ENCODE measurements at places on chromosomes 16 and 17.

DNA sequence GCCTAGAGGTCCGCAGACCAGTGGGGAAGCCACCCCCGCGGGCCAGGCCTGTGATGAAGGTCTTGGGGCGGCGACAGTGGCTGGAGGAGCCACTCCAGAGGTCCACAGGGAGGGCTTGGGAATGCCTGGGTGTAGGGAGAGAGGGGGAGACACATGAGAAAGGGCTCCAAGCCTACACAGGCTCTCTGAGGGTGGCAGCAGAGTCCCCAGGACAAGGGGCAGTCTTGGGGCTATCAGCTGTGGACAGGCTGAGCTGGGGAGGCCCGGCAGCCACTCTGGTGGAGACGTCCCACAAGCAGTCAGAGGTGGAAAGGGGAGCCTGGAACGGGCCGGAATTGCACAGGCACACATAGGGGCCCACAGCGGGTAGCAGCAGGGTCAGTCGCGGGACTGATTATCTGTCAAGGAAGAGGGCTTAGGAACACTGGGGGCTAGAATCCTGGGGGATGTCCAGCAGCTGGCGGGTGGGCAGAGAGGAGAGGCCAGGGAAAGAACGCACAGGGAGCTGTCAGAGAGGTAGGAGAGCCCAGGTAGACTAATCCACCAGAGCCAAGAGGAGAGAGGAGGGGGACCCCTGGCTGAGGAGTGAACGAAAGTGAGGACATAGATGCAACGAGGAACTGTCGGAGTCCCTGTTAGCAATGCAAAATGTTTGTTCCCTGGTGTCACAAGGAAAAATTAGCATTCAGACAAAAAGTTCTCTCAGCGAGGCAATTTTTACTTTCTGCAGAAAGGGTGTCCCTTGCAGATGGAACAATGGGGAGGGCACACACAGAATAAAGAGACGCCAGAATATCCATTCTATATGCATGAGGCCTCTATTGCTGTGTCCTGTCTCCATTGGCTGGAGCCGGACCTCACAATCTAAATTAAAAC lies 93.9 kb upstream of the DNAH17 start:
- no peak for DNase-seq

- DNase-seq = peak; percentile 72
Measured at GRCh38 chr16:68396481-68396880, 51.8 kb downstream of the SMPD3 start.

DNA sequence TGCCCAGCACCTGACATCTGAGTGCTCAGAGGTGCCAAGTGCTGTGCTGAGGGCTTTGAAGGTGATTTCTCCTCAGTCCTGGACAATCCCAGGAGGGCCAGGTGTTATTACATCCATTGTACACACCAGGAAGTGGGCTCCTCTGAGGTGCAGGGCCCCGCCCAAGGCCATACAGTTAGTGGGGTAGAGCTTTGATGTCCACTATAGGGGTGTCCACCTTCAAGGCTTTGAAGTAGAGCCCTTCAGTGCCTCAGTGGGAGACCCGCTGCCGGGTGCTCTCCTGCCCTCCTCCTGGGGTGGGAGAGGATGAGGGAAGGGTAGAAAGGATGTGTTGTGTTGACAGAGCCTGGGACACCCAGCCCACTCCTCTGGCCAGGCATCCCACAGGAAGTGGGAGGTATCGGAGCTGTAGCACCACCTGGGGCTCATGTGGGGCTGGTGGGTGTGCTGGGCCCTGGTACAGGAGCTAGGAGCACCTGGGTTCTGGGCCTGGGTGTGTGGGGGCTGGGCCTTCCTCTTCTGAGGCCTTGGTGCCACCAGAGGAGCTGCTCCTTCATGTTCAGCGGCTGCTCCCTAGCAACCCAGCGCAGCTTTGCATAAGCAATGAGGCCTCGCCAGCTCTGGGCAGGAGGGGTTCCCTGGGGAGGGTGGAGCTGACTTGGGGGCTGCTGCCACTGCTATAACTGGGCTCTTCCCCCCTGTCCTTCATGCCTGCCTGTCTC lies 7.4 kb downstream of the LASP1 start:
- no peak for DNase-seq

- no peak for DNase-seq
Measured at GRCh38 chr16:5354645-5355044, 257.1 kb upstream of the EEF2KMT start.

- no peak for DNase-seq
Measured at GRCh38 chr17:75847614-75848522, 3.7 kb upstream of the UNC13D start.

GRCh38 chr17:69478916-69479315 lies 64.4 kb downstream of the MAP2K6 start:
- DNase-seq = no peak

GRCh38 chr17:50180111-50180510 lies 14.3 kb downstream of the SGCA start:
- DNase-seq = no peak

DNA sequence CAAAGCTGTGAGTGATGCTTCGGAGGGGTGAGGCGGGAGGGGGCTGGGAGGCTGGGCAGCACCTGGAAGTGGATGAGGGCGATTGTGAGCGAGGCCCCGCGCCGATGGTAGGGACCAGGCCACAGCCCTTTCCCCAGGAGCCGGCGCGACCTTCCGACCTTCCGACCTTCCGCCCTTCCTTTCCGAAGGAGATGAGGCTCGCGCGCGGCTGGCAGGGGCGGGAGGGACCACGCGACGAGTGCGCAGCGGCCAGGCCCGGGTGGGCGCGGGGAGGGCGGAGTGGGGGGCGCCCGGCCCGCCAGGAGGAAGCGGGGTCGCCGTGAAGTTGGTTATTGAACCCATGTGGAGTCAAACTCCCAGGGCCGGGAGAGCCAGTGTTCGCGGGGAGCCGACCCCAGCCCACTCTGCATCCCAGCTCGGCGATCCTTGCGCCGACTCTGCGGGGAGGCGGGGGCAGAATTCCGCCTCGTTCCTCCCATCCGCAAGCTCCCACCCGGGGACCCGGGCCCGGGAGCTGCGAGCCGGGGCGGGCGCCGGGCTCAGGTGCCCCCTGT lies 56.6 kb downstream of the RAP1GAP2 start:
- no peak for DNase-seq
